ENCODE measurements at places on chromosomes 4 and X.

GRCh38 chr4:11675051-11675800 lies 246.5 kb upstream of the HS3ST1 start:
- no peak for DNase-seq

DNA sequence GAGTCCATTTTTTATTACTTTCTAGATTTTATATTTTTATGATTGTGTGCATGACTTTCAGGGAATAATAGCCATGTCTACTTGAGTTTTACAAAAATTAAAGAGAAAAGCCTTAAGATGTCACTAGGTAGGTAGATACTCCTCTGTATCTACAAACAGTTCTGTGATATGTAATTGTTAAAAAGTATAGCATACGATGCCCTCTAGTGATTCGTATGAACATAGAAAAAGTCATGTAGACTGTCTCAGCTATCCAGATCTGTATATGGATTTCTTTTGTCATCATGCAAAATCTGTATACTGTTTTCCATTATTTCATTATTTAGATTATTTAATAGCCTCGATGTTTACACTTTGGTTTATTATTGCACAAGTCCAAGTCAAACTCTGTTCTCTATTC lies 856.6 kb downstream of the CENPC start:
- no peak for DNase-seq

- DNase-seq, result no peak
Observed at GRCh38 chr4:142324572-142324971, 521.5 kb downstream of the INPP4B start.

GRCh38 chr4:143095447-143095846 lies 89.3 kb upstream of the USP38 start:
- no peak for DNase-seq

- no peak for DNase-seq
Observed at GRCh38 chrX:16827225-16827624, 41.0 kb downstream of the TXLNG start.

DNA sequence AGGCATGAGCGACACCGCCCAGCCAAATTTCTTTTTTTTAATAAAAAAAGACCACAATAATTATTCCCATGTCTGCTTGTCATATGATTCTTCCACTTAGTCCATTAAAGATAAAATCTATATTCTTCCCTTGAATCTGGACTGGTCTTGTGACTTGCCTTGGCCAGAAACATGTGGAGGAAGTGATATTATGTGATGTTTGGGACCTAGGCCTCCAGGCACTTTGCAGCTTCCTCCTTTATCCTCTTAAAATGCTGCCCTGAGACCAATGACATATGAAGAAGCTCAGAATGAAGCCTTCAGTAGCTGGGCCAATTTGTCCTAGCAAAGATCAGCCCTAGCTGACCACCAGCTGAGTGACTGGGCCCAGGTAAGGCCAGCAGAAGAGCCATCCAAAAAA lies 250.0 kb downstream of the INPP4B start:
- DNase-seq, result no peak

DNA sequence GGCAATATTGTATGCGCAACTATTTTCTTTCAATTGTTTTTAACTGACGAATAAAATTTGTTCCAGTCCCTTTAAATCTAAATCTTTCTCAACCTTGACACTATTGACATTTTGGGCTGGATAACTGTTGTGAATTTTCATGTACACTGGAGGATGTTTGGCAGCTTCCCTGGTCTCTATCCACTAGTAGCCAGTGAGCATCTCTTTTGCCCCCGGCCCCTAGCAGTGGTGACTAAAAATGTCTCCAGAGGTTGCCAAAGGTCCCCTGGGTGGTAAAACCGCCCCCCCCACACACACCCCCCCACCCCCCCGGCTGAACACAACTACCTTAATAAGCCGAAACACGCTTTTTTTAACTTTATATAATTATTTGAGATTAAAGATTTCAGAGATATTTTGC lies 514 bp downstream of the FANCB start:
- no peak for DNase-seq

DNA sequence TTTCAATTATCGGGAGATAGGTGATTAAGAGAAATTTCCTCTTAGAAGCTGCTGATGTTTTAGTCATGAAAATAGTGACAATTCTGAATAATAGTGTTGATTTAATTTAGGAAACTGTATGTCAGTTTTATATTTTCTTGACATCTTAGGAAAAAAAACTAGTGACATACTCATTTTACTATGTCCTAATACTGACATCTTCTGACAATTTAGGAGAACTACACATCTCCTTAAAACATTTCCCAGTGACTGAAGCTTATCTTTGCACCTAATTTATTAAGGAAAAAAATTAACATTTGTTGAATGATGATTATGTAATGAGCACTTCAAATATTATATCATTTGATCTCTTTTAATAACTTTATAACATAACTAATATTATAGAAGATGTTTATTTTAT lies 42.0 kb upstream of the RBMXL3 start:
- no peak for DNase-seq

- DNase-seq, result no peak
Observed at GRCh38 chr4:2805712-2806389, 13.0 kb downstream of the SH3BP2 start.

DNA sequence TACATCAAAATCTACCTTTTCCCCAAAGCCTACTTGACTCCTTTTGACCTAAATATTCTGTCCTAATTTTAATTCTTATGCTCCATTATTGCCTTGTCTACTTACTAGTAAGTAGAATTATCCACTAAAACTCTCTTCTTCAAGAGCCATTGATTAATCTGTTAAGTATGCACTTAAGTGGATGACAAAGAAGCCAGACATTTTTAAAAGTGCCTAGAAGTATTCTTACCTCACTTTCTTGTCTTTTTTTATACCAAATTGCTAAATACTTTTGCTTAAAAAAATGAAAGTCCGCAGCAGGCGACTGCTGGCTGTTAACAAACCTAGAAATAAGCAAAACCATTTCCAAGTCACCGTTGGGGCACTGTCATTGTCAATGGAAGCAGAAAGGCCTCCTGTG lies 20.1 kb upstream of the FRMPD4 start:
- no peak for DNase-seq

DNA sequence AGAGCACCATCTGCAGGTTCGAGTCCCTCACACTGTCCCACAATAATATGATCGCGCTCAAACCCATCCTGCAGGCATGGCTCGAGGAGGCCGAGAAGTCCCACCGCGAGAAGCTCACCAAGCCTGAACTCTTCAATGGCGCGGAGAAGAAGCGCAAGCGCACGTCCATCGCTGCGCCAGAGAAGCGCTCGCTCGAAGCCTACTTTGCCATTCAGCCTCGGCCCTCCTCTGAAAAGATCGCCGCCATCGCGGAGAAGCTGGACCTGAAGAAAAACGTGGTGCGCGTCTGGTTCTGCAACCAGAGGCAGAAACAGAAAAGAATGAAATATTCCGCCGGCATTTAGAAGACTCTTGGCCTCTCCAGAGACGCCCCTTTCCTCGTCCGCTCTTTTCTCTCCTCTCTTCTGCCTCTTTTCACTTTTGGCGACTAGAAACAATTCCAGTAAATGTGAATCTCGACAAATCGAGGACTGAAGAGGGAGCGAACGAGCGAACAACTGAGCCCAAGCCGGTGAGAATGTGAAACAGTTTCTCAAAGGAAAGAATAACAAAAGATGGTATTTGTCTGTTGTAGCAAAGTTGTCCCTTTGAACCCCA lies 1.9 kb downstream of the POU4F2 start:
- no peak for DNase-seq

- DNase-seq, result no peak
Observed at GRCh38 chrX:37679230-37679629, 6.4 kb upstream of the XK start.

- no peak for DNase-seq
Observed at GRCh38 chr4:7170012-7170411, 22.3 kb upstream of the SORCS2 start.

DNA sequence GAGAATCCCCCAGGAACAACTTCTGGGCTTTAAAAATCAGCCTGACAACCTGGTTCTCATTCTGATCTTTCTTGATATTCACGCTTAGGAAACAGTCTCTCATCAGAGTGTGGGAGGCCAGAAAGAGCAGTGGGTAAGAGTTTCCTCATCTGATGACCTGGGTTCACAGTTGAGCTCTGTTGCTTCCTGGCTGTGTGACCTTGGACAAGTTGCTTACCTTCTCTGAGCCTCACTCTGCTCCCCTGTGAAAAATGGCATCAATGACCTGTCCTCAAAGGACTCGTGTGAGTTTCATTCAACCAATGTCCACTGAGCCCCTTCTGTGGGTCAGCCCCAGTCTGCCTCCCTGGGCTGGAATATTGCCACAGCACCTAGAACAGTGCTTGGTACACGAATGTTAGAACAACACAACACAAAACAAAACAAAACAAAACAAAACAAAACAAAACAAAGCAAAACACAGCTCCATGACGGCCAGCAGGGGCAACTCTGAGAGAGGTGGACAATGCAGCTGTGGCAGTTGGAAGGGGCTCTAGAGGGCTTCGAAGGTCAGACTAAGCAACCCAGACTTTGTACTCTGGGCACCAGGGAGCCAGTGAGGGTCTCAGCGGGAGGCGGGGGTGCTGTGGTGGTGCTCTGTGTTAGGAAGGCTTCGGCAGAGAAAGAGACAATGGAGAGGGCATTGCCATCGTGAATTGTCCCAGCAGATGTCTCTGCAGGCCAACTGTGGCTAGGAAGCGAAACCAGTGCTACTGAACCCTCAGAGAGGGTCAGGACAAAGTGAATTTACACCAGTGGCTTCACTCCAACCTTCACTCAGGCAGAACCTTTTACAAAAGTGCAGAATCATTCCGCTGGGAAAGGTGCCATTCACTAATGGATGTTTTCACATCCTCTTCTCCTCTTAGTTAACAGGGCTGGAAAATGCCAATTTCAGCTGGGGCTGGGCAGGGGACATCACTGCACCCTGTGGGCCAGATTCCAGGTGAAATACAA lies 14.3 kb upstream of the C4orf50 start:
- no peak for DNase-seq

DNA sequence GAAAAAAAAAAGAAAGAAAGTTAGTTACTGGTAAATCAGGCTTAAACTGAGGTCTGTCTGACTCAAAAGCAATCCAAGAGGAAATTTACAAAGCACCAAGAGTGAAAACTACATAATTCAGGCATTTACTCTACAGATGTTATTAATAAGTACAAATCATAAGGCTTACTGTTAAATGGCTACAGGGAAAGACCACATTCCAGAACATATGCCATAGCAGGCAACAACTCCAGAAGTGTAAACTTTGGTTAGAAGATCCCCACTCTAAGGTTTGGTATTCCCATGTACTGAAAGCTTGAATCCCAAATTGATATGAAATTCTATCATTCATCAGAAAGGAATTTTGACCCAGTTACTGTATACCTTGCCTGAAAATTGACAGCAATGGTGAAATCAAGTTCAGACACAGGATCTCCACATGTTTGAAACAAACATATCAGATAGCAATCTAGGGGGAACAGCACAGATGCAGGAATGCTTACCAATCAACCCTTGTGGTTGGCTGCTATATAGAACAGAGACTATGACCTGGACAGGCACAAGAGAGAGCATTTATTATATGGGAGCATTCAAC lies 6.6 kb downstream of the USP26 start:
- no peak for DNase-seq

DNA sequence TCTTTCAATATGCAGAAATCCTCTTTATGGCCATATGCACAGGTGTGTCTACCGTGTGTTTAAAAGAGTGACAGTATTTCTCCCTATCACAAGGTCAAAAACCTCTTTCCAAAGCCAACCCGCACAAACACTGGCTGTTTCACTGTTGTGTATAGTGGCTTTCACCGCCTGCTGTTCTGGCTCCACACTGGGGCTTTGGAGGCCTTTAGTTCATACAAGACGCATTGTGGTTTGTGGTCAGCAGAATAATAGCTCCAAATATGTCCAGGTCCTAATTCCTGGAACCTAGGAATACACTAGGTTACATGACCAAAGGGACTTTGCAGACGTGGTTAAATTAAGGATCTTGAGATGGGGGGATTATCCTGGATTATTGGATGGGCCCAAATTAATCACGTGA lies 40.7 kb upstream of the FAM9A start:
- DNase-seq, result no peak

DNA sequence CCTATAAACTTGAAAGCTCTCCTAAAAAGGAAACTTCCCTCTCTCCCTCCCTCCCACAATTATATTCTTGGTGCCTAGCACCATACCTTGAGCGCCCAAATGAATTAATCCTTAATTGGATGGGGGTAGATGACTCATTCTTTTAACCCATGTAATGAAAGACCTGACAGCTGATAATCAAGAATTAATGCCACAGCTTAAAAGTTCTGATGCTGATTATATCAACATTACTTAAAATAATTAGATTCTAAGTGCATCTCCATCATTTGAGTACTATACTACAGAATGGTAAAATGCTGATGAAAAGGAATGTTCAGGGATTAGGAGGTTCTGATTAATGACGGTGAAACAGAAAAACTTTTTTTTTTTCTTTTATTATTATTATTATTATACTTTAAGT lies 117.0 kb downstream of the ENOX2 start:
- no peak for DNase-seq

DNA sequence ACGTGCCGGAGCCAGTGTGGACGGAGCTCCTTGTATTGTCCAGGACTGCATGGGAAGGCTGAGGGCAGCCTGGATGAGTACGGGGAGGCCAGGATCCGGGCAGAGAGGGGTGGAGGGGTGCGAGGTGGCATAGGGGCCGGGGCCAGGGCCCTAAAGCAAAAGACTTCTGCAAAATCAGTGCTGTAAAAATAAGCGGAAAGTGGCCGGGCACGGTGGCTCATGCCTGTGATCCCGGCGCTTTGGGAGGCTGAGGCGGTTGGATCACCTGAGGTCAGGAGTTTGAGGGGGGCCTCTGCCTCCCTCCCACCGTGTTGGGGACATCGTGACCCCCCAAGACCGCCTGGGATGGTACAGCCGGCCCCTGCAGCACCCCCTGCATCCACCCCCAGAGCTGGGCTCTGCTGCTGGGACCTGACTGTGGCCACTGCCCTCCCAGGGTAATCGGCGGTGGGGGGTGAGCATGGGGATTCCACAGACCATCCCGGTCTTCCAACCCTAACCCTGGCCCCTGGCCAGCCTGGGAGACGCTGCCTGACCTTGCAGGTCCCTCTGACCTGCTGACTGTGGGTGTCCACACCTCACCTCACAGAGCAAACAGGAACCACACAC lies 23.4 kb upstream of the PLCXD1 start:
- DNase-seq, result no peak

DNA sequence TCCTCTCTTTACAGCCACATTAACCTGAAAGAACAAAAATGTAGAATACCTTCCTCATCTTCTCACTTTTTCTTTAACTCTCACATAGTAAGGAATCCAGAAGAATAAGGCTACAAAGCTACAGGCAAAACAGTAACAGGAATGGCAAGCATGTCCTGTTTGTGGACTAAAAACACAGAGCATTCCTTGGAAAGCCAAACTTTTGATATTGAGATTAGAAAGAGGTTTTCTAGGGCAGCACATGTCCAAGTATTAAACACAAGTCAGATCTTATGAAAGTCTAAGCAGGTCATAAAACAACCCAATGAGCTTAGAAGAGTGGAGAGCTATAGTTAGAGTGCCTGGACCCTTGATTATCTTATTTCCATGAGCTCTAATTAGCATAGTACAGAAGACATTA lies 58.2 kb upstream of the FAM9C start:
- no peak for DNase-seq
